ENCODE measurements at places on chromosomes 4 and X.

DNA sequence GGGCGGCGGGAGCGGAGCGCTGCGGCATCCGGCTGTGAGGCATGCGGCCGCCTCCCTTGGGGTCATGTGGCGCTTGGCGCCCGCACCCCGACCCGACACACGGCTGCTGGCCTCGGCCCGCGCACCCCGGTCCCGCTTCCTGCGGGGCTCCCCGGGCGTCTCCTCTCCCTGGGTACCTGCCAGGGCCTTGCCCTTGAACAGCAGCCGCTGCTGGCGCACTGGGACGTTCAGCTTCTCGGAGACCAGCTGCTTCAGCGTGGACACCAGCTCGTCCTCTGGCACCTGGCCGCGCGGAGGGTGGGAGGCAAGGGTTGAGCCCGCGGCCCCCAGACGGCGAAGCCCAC lies 391 bp downstream of the UBL4A start:
- H3K4me3 ChIP-seq, result peak overlapping the region; percentile 56
- no peaks in the 10 kb centered on the region for H3K27me3 ChIP-seq

- no peak for DNase-seq
- no peak overlapping the region for H3K27ac ChIP-seq
- no peak overlapping the region for H3K4me3 ChIP-seq
- H3K36me3 ChIP-seq, result no peaks in the 10 kb centered on the region
- H3K4me1 ChIP-seq, result no peaks in the 10 kb centered on the region
- H3K27me3 ChIP-seq, result no peaks in the 10 kb centered on the region
Observed at GRCh38 chr4:173998471-173999144, 284.9 kb downstream of the FBXO8 start.

DNA sequence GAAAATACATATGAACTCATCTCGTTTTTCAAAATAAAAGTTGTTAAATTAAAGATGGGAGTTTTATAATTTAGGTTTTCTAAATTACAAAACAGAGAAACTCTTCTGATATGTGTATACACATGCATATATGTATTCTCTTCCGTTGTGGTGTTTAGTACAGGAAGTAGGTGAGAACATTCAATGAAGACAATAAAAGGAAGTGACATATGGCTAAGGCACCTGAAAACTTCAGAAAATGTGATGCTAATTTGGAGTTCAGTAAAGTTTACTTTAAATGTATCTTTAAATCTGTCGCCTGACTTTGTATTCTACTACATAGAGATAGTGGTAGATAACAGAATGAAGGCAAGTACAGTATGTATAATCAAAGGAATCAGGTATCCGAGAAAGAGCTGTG lies 33.5 kb upstream of the ITM2A start:
- DNase-seq, result peak; percentile 4
- H3K27me3 ChIP-seq, result no peaks in the 10 kb centered on the region
- H3K36me3 ChIP-seq, result no peaks in the 10 kb centered on the region
- H3K4me1 ChIP-seq, result no peaks in the 10 kb centered on the region
- H3K27ac ChIP-seq, result no peak overlapping the region

DNA sequence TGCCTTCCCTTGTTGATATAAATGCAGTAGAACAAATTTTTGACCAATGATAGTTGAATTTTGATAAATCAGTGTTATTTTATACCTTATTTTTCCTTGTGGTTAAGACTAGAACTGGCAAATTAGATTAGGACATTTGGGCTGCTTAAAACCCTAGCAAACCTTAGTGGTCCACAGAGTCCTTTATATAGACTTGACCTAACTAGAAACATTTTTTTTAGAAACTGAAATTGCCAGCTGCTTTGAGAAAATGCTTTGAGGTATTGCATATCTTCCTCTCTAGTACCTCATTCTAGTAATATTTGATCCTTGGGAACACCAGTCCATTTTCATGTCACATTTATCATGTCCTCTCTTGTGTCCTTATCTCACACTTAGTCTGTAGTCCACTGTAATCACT lies 580.3 kb downstream of the FSTL5 start:
- no peak overlapping the region for H3K4me3 ChIP-seq
- no peak for DNase-seq
- no peaks in the 10 kb centered on the region for H3K4me1 ChIP-seq
- no peaks in the 10 kb centered on the region for H3K27me3 ChIP-seq

DNA sequence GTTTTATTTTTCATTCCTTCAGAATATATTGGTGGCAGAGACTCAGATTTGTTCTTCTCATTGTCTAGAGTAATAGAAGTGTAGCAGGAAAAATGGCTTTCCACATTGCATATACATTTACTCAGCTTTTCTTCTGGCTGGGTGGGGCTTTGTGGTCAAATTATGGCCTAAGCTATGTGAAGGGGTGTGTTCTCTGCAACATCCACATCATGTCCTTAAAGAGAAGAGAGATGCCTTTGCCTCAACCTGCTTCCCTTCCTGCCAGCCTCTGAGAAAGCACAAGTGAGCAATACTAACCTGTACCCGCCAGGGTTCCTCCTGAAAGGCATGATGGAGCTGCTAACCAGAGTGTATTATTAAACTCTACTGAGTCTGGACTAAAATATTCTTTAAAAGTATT lies 695.6 kb upstream of the FAM241A start:
- no peak for DNase-seq
- no peak overlapping the region for H3K4me3 ChIP-seq
- H3K36me3 ChIP-seq, result no peaks in the 10 kb centered on the region
- H3K4me1 ChIP-seq, result no peaks in the 10 kb centered on the region
- H3K27ac ChIP-seq, result no peak overlapping the region
- no peaks in the 10 kb centered on the region for H3K27me3 ChIP-seq

DNA sequence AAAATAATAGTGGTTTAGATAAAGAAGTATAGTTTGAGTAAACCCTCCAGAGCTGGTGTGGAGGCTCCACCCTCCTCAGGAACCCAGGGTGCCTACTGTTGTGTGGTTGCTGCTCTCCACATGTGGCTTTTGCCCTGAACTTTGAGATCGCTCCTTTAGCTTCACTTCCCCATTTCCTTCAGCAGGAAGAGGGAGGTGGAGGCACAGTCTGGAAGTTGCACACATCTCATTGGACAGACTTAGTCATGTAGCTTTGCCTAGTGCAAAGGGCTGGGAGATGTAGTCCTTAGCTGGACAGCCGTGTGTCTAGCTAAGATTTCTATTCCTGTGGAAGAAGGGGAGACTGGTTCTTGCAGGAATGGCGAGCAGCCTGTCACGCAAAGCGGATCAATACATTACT lies 37.9 kb downstream of the RGS12 start:
- H3K27ac ChIP-seq, result no peak overlapping the region
- DNase-seq, result no peak
- H3K27me3 ChIP-seq, result no peaks in the 10 kb centered on the region
- H3K4me1 ChIP-seq, result peaks cover 3% of the 10 kb centered on the region

- no peaks in the 10 kb centered on the region for H3K4me1 ChIP-seq
- H3K27me3 ChIP-seq, result no peaks in the 10 kb centered on the region
- H3K36me3 ChIP-seq, result no peaks in the 10 kb centered on the region
- no peak overlapping the region for H3K4me3 ChIP-seq
- H3K27ac ChIP-seq, result no peak overlapping the region
- DNase-seq, result no peak
Observed at GRCh38 chrX:104135677-104136076, 21.1 kb downstream of the SLC25A53 start.

- no peak for DNase-seq
- peak overlapping the region; percentile 70 for H3K4me3 ChIP-seq
- H3K36me3 ChIP-seq, result no peaks in the 10 kb centered on the region
- no peaks in the 10 kb centered on the region for H3K4me1 ChIP-seq
Observed at GRCh38 chrX:55452833-55453124, 852 bp downstream of the MAGEH1 start.

DNA sequence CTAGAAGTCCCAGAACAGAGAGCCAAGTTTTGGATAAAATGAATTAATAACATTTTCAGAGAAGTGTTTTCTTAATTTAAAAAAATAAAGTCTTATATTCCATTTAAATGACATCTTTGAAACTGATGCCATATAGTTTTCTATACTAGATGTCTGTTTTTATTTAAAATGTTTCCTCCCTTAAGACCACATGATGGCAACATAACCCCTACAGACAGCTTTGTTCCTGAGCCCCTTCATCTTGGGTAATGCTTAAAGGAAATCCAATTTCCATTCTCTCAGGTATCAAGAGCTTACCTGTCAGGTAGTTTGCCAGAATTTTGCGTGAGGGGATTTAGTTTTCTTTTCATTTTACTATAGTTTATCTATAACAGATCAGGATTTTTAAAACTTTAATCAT lies 181.4 kb upstream of the UGT8 start:
- no peak overlapping the region for H3K4me3 ChIP-seq
- no peaks in the 10 kb centered on the region for H3K36me3 ChIP-seq
- no peaks in the 10 kb centered on the region for H3K27me3 ChIP-seq

DNA sequence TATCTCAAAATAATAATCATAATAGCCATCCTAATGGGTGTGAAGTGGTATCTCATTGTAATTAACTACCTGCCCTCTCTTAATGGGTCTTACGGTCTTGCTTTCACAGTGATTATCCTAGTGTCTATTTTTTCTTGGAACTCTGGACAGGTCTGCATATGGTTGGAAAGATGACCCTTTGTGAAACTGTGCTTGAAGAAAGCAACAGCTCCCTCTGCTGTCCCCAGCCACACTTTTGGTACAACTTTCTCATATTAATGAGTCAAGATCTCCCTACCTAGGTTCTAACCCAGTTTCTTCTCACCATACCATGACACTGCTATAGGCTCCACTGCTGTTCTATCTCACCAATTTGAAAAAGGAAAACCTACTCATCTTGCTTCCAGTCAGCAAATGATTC lies 2.4 kb downstream of the TFDP3 start:
- H3K27ac ChIP-seq, result no peak overlapping the region
- no peak overlapping the region for H3K4me3 ChIP-seq
- DNase-seq, result peak; percentile 37
- no peaks in the 10 kb centered on the region for H3K27me3 ChIP-seq
- no peaks in the 10 kb centered on the region for H3K36me3 ChIP-seq

DNA sequence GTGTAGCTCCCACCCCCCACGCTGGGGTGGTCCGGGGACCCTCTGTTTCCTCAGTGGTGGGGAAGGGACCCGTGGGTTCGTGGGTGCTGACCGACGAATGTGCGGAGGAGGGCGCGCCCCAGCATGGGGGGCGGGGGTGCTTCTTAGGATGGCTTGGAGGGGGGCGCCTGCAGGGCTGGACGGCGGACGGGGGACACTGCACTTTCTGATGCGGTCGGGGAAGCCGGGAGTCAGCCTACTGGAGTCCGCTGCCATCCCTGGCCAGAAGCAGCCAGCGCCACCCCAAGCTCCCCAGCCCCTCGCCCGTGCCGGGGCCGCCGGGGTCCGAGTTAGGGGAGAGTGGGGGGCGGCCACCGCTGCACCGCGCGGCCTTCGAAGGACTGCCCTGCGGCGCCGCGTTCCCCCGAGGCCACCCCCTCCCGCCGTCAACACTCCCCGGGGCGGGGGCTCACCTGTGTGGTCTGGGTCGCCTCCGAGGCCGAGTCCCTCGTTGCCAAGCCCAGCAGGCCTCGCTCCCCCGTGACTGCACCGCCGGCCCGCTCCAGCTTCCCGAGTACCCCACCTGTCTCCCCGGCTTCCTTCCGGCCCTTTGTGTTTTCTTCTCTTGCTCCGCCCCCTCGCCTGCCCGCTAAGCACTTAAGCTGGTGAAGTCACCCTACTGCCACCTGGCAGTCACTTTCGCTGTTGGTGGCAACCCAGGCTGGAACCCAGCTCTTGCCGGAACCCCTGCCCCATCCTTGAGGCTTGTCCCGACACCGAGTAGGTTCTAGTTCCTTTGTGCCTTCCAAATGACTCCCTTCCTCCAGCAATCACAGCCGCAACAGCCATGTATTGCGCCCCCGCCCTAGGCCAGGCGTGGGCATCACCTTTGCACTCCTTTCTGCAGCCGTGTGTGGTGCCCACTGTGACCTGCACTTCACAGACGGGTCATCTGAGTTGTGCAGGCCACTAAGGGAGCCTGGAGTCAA lies at the start of gene OCIAD2:
OCIAD2 (minus strand) TSS at position 569 of the 968 bp plus-strand sequence. CDS start 2,225 bp downstream, outside the sequence.
- H3K36me3 ChIP-seq, result peaks cover 4% of the 10 kb centered on the region
- no peak within 1 kb of the TSS for H3K27ac ChIP-seq
- H3K27me3 ChIP-seq, result no peaks in the 10 kb centered on the region
- H3K4me1 ChIP-seq, result no peaks in the 10 kb centered on the region
- H3K4me3 ChIP-seq, result peak within 1 kb of the TSS; percentile 71

- peaks cover 1% of the 10 kb centered on the region for H3K36me3 ChIP-seq
- H3K4me3 ChIP-seq, result no peak overlapping the region
- no peak for DNase-seq
- H3K4me1 ChIP-seq, result no peaks in the 10 kb centered on the region
Observed at GRCh38 chrX:47239898-47240545, 7.2 kb downstream of the USP11 start.

DNA sequence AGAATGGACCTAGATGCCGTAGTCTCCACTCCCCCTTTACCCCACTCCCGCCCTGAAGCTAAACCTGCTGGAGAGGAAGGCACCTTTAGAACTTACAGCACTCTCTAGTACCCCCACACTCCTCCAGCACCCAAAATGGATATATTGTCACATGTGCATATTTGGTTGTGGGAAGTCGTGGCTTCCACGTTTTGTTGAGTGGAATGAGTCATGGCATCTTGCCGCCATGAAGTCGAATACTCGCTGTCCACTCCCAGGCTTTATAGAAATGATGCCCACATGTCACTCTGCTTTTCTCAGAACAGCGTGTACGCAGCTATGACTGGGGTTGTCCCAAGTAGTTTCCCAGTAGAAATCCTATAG lies 545 bp downstream of the ABCE1 start:
- no peak for DNase-seq
- no peaks in the 10 kb centered on the region for H3K36me3 ChIP-seq
- H3K4me1 ChIP-seq, result peaks cover 4% of the 10 kb centered on the region
- no peaks in the 10 kb centered on the region for H3K27me3 ChIP-seq
- no peak overlapping the region for H3K27ac ChIP-seq
- H3K4me3 ChIP-seq, result peak overlapping the region; percentile 80

DNA sequence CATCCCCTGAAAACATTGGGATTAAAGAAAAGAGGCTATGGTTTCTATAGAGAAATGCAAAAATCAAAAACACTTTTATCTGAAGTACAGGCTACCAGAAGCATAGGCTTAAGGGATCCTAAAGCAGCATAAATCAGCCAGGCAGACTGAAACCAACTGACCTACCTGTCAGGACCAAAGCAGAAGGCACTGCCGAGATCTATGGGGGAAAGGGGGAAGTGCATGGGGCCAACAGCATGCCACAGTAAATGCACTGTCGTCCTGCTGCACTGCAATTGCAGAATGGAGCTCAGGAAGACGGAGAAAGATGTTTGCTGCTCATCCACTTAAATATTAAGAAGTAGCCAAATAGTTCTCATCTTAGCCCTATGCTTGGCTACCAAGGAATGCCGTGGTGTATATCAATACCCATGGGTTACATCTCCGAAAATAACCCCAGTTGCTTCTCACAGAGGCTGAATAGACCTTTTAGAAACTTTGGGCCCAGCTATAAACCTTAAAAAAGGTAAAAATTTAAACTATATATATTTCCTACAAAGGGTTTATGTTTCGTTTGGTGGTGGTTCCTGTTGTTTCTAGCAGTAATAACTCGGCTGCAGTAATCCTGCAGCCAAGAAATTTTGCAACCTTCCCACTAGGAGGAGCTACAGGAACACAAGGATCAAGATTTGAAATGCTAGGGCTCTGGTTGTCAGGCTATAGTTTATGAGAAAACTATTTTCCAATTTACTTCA lies 312.2 kb upstream of the DIAPH2 start:
- no peak overlapping the region for H3K27ac ChIP-seq
- peak; percentile 54 for DNase-seq
- H3K4me1 ChIP-seq, result no peaks in the 10 kb centered on the region
- H3K27me3 ChIP-seq, result no peaks in the 10 kb centered on the region
- no peak overlapping the region for H3K4me3 ChIP-seq
- no peaks in the 10 kb centered on the region for H3K36me3 ChIP-seq

GRCh38 chr4:89837385-89837992 lies 528 bp upstream of the SNCA start:
- no peaks in the 10 kb centered on the region for H3K36me3 ChIP-seq
- H3K27ac ChIP-seq, result peak overlapping the region; percentile 49
- H3K4me1 ChIP-seq, result no peaks in the 10 kb centered on the region
- peak overlapping the region; percentile 70 for H3K4me3 ChIP-seq
